ENCODE measurements at places on chromosomes 6 and 20. TPM values are rescaled to one million over a fixed set of nuclear protein-coding genes. Genes with fewer than 3 reads are reported as not detected.

GRCh38 chr20:60132162-60132826, 174.1 kb downstream of the CDH26 start:
- no peaks in the 10 kb centered on the region for H3K36me3 ChIP-seq
- H3K4me3 ChIP-seq = no peak overlapping the region
- peaks cover 14% of the 10 kb centered on the region for H3K27me3 ChIP-seq
- no peaks in the 10 kb centered on the region for H3K4me1 ChIP-seq
- no peak for DNase-seq

- no peak for DNase-seq
- peak overlapping the region; percentile 97 for H3K27ac ChIP-seq
- H3K4me3 ChIP-seq = peak overlapping the region; percentile 30
- peaks cover 43% of the 10 kb centered on the region for H3K4me1 ChIP-seq
- H3K36me3 ChIP-seq = no peaks in the 10 kb centered on the region
Measured at GRCh38 chr6:37244430-37245310, 12.9 kb upstream of the TBC1D22B start.

- peaks cover 11% of the 10 kb centered on the region for H3K4me1 ChIP-seq
- no peak overlapping the region for H3K4me3 ChIP-seq
Measured at GRCh38 chr6:130118236-130118635, 99.9 kb downstream of the L3MBTL3 start.

DNA sequence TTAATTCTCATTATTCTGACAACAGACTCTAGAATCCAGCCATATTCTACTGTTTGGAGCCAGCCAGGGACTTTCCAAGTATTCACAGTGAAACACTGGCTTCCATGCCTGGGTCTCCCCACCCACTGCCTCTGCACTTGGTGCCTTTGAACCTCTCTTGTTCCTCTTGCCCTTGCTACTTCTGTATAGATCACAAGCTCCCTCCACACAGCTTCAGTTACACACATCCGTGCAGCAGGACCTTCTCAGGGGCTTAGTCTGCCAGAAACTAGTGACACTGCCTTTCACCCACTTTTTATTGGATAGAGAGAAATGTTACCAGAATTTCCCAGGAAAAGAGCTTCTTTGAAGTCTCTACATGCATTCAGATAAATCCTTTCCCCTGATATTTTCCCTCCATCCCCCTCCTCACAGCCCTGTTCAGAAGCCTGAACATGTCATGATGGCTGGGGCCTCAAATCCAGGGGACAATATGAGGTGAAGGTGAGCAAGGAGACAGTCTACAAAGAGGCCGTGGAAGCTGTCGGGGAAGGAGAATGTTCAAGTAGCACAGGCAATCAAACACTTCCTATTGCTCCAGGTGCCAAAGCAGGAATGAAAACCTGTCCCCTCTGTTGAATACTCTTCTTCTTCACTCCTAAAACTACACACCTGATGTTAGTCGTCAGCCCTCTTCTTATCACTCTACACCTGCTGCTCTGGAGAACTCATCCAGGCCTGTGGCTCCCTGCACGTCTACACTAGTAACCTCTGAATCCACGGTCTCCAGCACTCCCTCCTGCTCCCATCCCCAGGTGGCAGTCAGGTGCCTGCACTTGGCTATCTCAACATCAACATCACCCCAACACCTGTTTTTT, 20.2 kb upstream of the HLA-DOA start:
- H3K27ac ChIP-seq = no peak overlapping the region
- H3K36me3 ChIP-seq = no peaks in the 10 kb centered on the region
- H3K4me3 ChIP-seq = no peak overlapping the region
- no peak for DNase-seq

ADGB gene
- 0.31 TPM for total RNA-seq

DNA sequence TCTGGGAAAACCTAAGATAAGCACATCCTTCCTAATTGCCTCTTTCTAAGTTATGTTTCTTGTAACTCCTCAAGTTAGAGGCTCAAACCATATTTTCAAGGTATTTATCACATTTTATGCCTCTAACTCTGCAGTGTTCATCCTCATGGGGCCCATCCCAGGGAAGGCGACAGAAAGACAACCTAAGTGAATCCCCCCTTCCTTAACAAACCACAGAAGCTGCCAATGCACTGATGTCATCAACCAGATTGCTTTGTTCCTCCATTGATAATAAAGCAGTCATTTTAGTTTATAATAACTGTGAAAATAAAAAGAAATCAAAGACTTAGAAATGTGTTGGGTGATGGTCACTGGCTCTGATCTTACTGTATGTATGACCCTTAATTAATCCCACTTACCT, 119.5 kb upstream of the TCF21 start:
- peaks cover 9% of the 10 kb centered on the region for H3K27me3 ChIP-seq
- H3K4me1 ChIP-seq = peaks cover 7% of the 10 kb centered on the region
- DNase-seq = no peak
- no peaks in the 10 kb centered on the region for H3K36me3 ChIP-seq
- H3K27ac ChIP-seq = no peak overlapping the region
- H3K4me3 ChIP-seq = no peak overlapping the region

DNA sequence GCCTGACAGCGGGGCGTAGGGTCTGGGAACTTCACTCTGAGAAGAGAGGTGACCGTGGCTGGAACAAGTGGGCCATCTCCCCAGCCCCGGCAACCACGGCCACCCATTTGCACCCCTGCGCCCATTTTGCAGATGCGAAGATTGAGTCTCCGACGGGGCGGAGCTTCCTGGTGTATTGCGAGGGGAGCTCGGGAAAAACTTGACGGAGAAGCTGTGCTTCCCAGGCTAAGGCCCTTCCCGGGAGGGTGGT, 653 bp downstream of the ZNF335 start:
- H3K4me1 ChIP-seq = peaks cover 13% of the 10 kb centered on the region
- peaks cover 12% of the 10 kb centered on the region for H3K27me3 ChIP-seq

DNA sequence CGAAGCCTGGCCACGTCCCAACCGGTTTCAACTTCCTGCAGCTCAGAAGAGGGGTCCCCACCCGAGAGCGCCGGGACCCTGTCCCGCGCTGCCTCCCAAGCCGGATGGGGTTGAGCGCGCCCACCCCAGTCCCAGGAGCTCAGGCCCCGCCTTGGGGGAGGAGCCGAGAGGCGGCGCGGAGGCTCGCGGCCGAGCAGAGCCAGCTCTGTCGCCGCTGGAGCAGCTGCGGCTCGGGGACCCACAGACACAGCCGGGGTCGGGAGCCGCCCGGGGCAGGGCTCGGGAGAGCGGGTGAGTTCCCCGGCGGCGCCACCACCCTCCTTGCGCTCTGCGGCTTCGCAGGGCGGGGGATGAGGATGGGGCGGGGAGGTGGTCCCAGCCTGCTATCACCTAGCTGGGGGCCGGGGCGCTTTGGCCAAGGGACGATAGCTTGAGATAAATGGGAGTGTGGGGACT, at the start of gene PPP1R16B:
Gene PPP1R16B, plus strand, starts transcription at position 196 of the 456 bp plus-strand sequence. CDS start 30,229 bp downstream, outside the sequence.
- H3K4me3 ChIP-seq = peak within 1 kb of the TSS; percentile 84
- H3K4me1 ChIP-seq = no peaks in the 10 kb centered on the region
- no peaks in the 10 kb centered on the region for H3K36me3 ChIP-seq
- peaks cover 61% of the 10 kb centered on the region for H3K27me3 ChIP-seq

ADIG gene
- total RNA-seq = not detected

- peaks cover 37% of the 10 kb centered on the region for H3K4me1 ChIP-seq
- peak overlapping the region; percentile 75 for H3K4me3 ChIP-seq
- H3K36me3 ChIP-seq = no peaks in the 10 kb centered on the region
- no peak for DNase-seq
- no peaks in the 10 kb centered on the region for H3K27me3 ChIP-seq
- no peak overlapping the region for H3K27ac ChIP-seq
Measured at GRCh38 chr6:75492386-75493153, 1.0 kb downstream of the FILIP1 start.

- H3K36me3 ChIP-seq = peaks cover 3% of the 10 kb centered on the region
- H3K4me3 ChIP-seq = no peak overlapping the region
- H3K27ac ChIP-seq = no peak overlapping the region
- DNase-seq = no peak
- H3K27me3 ChIP-seq = no peaks in the 10 kb centered on the region
Measured at GRCh38 chr6:35092362-35093117, 48.6 kb downstream of the TCP11 start.

SNPH gene
- 2.7 TPM for total RNA-seq

- no peak overlapping the region for H3K4me3 ChIP-seq
- H3K36me3 ChIP-seq = no peaks in the 10 kb centered on the region
- H3K4me1 ChIP-seq = peaks cover 9% of the 10 kb centered on the region
- H3K27ac ChIP-seq = no peak overlapping the region
- no peaks in the 10 kb centered on the region for H3K27me3 ChIP-seq
- no peak for DNase-seq
Measured at GRCh38 chr6:125718109-125718508, 31.3 kb upstream of the HEY2 start.

- H3K36me3 ChIP-seq = peaks cover 11% of the 10 kb centered on the region
- H3K4me3 ChIP-seq = peak overlapping the region; percentile 93
- peaks cover 27% of the 10 kb centered on the region for H3K27me3 ChIP-seq
- H3K27ac ChIP-seq = peak overlapping the region; percentile 83
- H3K4me1 ChIP-seq = peaks cover 20% of the 10 kb centered on the region
Measured at GRCh38 chr6:82364087-82365015, 734 bp downstream of the TPBG start.

DNA sequence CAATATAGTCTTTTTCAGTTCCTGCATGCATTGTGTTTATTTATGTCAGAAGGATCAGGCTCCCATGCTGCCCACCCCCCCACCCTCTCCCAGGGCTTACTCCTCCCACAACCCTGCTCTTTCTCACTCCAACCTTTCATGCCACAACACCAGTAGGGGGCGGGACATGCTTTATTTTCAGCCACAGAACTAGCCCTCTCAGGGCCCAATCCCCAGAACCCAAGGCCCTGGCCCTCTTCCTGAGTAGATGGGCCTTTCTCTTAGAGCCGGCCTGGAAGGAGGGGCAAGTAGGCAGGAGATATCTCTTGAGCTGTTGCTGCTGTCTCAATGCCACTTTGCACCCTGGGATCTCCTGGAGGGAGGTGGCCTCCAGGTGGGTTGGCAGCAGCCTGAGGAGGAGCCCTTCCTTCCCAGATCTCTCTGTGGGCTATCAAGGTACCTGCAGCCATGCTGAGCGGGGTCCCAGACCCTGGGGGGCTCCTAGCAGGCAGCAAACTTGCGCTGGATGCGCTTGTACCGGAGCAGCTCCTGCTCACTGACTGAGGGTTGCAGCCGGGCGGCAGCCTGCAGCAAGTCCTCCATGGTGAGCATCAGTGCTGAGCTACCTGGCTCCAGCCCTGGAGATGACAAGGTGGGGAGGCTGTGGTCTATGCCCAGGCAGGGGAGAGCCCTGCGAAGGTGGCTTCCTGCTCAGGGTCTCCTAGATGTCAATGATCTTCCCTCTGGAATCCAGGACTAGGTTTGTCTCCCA, 3.5 kb downstream of the GNMT start:
- H3K36me3 ChIP-seq = no peaks in the 10 kb centered on the region
- peaks cover 4% of the 10 kb centered on the region for H3K4me1 ChIP-seq
- no peak overlapping the region for H3K4me3 ChIP-seq
- peaks cover 24% of the 10 kb centered on the region for H3K27me3 ChIP-seq

DNA sequence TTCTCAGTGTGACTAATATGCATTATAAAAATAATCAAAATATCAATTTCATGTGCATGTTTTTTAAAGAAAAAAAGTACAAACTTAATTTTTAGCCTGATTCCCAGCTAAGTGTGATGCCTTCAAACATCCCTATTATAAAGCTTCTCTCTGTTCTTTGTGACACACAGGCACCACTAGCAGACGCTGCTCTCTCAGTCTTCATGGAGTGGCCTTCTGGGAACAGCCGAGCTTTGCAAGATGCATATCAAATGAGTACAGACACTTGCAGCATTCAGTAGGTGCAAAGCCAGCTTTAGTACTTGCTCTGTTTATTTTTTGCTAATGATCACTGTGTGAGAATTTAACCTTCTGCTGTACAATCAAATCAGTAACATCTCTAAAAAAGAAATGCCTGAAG, 340.0 kb downstream of the ADGRB3 start:
- no peaks in the 10 kb centered on the region for H3K36me3 ChIP-seq
- no peak overlapping the region for H3K27ac ChIP-seq

- H3K4me3 ChIP-seq = no peak overlapping the region
- H3K27me3 ChIP-seq = peaks cover 29% of the 10 kb centered on the region
- no peak for DNase-seq
- peaks cover 20% of the 10 kb centered on the region for H3K4me1 ChIP-seq
Measured at GRCh38 chr6:45718871-45719270, 296.8 kb downstream of the CLIC5 start.

ULBP3 gene
- total RNA-seq = 4.4 TPM

- DNase-seq = no peak
- no peaks in the 10 kb centered on the region for H3K4me1 ChIP-seq
- H3K27ac ChIP-seq = no peak overlapping the region
- H3K36me3 ChIP-seq = no peaks in the 10 kb centered on the region
- no peaks in the 10 kb centered on the region for H3K27me3 ChIP-seq
Measured at GRCh38 chr20:19120569-19120968, 91.9 kb upstream of the SLC24A3 start.

Measured in type B pancreatic cell (in vitro differentiated cells).